ENCODE measurements at places on chromosomes 5 and 9. TPM values are rescaled to one million over a fixed set of nuclear protein-coding genes. Genes with fewer than 3 reads are reported as not detected.

DNA sequence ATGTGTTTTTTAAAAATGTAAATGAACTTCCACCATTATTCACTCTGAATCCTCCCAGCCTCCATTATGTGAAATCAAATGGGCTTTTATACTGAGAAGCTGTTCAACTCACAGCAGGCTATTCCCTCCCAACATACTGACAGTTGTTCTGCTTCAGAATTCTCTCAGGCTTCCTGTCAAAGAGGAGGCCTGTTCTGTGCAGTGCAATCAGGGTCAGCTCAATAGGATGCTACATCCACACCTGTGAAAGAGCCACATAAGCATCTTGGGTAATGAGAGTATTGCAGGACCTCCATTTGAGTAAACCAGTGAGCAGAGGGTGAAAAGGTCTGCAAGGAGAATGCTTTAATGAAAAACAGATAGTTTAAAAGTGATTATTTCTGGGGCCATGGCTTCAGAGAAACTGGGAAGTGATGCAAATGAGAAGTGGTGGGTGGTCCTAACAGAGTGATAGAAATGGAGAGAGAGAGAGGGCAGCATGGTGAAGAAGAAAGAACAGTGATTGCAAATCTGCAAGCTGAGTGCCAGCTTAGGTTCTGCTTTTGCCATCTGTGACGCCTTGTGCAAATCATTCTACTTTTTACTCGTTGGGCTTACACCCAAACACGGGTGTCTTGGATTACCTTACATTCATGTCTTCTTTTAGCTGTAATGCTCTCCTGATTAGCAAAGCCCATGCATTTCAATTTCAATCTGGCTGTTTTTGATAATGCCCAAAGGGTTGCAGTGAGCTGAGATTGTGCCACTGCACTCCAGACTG is 202.5 kb upstream of the NMUR2 start:
- no peak for DNase-seq

- no peak for DNase-seq
These were observed 136.3 kb downstream of the PALM2AKAP2 start for GRCh38 chr9:109916316-109916715.

- no peak for DNase-seq
These were observed 160.0 kb downstream of the RMI1 start for GRCh38 chr9:84140535-84141101.

DNA sequence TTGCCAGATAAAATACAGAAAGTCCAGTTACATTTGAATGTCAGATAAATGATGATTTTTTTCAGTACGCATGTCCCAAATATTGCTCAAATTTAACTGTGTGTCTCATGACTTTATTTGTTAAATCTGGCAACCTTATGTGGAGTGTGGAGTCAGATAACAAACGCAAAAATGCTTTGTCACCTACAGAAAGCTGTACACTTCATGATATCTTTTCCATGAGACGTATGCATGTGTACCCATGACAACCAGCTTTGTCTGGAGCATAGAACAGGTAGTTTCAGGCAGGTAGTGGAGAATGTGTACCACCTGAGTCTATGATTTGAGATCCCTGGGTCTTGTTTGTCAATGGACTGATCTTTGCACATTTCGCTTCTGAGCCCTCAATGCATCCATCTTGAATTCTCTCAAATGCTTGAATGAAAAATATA is 105.5 kb upstream of the CPEB4 start:
- DNase-seq: no peak

DNA sequence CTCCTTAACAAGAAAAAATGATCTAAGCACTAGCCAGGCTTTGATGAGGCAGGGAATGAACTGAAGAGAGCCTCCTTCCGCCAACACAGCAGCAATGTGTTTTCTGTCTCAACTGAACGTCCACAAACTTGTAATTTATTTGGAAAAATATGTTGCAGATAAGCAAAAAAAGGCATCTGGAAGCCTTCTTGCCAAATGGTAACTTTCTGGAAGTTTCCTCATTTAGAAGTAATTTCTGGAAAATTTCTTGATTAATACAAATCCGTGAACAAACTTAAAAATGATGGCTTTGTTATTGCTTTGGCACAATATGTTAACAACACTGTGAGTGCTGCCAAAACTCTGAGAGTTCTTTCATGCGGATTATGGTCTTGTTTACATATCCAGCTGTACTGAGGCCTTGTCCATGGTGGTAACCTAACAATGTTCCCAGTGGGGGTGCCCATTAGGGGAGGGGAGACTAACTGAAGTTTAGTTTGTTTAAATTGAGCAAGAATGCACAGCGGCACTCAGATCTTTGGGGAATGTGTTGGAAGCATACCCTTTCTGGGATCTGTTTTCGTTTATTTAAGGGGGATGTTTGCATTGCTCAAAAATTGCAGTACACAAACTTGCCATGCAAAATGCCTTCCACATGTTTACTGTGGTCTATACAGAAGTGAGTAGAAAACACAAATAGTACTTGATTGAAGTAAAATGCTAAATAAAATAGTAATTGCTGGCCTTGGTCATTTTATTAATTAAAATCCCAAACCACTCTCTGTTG is 334.7 kb downstream of the NR2F1-AS1 start:
- no peak for DNase-seq

- DNase-seq: no peak
These were observed 107.9 kb upstream of the ALDH1B1 start for GRCh38 chr9:38284588-38285051.

GRCh38 chr5:1184481-1184880 is 16.9 kb upstream of the SLC6A19 start:
- no peak for DNase-seq

DNA sequence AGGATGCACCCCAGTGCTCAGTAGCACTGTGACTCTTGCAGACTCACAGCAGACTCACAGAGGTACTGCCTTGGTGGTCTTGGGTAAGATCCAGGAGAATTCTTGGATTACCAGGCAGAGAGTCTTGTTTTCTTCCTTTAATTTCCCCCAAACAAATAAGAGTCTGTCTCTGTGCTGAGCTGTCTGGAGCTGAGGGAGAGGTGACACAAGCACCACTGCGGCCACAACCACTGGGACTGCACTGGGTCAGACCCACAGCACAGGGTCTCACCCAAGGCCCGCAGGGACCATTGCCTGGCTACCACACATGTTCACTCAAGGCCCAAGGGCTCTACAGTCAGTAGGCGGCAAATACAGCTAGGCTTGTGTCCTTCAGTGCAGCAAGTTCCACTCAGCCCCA is 11.4 kb upstream of the YTHDC2 start:
- no peak for DNase-seq

DNA sequence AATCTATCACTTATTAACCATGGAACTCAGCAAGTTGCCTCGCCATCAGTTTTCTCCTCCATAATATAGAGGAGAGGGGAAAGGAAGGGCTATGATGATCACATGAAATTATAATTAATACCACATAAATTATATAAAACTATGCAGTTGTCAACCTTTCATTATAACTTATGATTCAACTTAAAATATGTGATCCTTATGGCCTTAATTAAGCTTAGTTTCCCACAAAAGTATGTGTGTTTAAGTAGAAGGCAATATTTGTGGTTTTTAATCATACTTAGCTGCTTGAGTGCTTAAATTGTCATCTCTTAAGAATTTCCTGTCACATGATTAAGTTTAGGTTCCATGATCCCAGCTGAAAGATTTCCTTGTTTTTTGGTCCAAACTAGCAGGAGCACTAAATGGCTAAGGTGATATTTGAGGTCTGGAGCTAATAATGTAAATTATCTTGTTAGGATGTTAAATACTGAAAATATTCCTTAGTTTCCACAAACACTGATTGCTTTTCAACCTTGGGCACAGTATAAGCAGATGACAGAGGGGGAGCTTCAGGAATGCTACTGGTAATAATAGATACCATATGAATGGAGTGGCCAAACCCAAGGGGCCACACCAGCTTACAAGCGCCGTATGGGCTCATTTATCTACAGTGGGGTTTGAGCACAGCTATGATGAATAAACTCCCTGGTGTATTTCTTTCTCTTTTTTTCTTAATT is 26.4 kb upstream of the F2R start:
- DNase-seq: no peak

UBAP2 gene
- total RNA-seq: 52.3 TPM

ALDH1A1 gene
- total RNA-seq: 0.35 TPM

SPINK5 gene
- not detected for total RNA-seq

ANKDD1B gene
- total RNA-seq: 0.14 TPM

STRBP gene
- 35.1 TPM for total RNA-seq

RIC1 gene
- 11.2 TPM for total RNA-seq

C5orf63 gene
- total RNA-seq: 5.4 TPM

TIMD4 gene
- total RNA-seq: 1.4 TPM

Measured in activated T-cell treated with anti-CD3 and anti-CD28 coated beads, Interleukin-2, amount 50 U/mL, for 4 hours (primary cell).